Stimulated activated naive B cell treated with anti-CD40 and anti-IgM and Interleukin-4, amounts not matched to agents 10 μg/mL and 1 μg/mL and 100 μg/mL, for 72 hours (primary cell): ENCODE measurements at places on chromosomes 11 and 22.

GRCh38 chr11:33514079-33514925 is 186.3 kb downstream of the C11orf91 start:
- DNase-seq = no peak

DNA sequence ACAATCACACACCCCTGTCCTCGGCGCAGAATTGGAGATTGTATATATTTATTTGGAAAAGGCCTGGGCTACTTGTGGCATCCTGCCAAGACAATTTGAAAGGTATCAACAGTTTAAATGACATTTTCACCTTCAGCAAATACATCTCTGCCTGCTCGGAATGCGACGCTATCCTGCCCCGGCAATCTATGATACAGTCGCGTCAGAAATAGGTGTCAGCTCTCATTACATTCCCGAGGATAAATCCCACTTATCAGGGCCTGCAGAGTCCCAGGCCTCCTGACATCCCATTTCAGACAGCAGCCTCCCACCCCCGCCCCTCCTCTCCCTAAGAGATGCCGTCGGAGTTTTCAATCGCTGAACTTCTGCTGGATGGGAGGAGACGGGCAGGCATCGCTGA is 114.7 kb downstream of the BRD1 start:
- DNase-seq = no peak

DNA sequence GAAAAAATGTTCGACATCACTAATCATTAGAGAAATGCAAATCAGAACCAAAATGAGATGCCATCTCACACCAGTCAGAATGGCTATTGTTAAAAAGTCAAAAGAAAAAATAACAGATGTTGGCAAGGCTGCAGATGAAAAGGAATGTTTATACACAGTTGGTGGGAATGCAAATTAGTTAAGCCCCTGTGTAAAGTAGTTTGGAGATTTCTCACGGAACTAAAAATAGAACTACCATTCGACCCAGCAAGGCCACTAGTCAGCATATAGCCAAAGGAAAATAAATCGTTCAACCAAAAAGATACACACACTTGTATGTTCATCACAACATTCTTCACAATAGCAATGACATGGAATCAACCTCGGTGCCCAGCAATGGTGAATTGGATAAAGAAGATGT is 503.2 kb downstream of the OPCML start:
- DNase-seq = no peak

- no peak for DNase-seq
Observed at GRCh38 chr11:57980201-57980600, 43.5 kb upstream of the OR9Q1 start.

- no peak for DNase-seq
Observed at GRCh38 chr22:26660961-26661578, 3.7 kb downstream of the MIAT start.

DNA sequence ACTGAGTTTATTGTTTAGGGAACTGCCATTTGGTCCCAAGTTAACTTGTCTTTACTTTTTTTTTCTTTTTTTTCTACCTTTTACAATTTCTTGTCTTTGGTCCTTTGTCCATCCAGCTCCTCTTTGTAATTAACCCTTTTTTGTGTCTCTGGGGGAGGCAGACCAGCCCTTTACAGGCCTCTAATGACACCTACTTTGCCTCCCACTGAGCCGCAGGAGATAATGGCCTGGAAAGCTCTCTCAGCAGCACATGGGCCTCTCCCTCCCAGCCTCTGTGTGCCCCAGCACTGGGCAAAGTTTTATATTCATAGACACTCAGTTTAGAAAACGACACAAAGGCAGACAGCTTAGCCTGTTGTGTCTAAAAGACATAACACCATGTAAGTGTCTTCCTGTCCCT is 480.4 kb downstream of the SOX6 start:
- DNase-seq = no peak

DNA sequence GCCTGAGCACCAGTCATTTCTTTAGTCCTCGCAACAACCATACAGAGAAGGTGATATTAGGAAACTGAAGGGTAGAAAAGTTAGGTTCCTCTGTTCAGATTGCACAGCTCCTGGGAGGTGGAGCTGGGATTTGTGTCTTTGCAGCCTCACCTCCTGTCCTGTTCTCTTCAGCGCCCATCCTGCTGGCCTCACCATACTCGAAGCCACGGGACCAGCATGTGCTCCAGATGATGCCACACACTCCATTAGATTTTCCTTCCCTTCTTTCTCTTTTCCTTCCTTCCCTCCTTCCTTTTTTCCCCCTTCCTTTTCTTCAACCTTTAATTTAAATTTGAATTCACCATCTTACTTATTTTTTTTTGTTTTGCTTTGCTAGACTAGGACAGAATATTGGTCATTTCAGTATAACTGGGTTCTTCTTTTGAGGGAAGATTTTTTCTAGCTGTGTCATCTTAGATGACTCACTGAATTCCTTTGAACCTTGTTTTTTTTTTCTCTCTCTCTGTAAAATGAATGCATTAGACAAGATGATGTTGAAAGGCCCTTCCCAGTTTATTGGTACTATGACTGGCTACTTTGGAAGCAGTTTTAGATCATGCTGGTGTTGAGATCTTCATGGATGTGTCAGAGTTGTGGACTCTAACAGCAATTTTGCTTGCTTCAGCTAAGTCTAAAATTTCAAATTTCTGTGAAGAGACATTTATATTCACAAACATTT is 662.5 kb upstream of the TENM4 start:
- no peak for DNase-seq

GRCh38 chr11:83583757-83584366 is 297.7 kb upstream of the CCDC90B start:
- DNase-seq = no peak

- DNase-seq = no peak
Observed at GRCh38 chr11:110509472-110509871, 79.7 kb downstream of the FDX1 start.

DNA sequence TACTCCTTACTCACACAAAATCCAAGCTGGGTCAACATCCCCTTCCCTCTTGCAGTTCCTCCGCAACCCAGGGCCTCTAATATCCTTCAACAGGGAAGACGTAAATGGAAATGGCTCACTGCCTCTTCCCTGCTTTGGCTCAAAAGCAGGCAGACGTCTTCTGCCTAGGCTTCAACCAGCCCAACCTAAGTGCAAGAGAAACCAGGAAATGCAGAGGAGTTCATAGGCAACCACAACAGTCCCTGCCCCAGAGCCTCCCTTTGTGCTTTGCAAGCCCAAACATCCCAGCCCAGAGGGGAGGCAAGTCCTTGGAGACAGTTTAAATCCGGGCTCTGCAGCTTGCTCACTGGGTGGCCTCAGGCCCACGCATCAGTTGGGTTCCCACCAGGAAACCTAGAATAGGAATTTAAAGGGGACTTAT is 33.3 kb downstream of the CD6 start:
- DNase-seq = no peak

GRCh38 chr11:123272565-123272964 is 77.5 kb upstream of the CLMP start:
- no peak for DNase-seq

DNA sequence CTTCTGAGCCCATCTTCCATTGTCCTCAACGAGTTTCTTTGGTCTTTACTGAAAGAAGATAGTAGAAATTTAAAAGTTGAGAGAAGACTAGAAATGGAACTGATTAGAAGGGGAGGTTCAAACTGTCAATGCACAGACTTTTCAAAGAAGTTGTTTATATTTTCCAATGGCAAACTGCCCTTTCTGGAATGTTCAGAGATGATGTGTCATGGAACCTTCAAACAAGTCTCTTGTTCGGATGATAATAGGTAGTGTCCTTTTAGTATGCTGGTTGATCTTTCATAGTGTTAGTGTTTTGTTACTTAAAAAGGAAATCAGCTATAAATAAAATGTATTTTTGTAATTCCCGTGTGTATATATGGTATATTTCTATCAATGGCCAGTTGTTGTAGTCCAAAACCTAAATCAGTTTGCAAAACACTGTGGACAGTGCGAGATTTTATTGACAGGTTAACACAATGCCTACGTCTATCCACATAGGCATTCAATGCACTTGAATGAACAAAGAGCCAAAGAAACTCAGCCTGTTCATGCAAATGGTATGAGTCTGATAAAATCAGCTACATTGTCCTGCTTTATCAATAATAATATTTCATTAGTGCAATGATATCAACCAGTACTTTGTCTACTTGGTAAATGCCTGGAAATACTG is 30.9 kb downstream of the C11orf91 start:
- DNase-seq = no peak

- no peak for DNase-seq
Observed at GRCh38 chr11:8652140-8652539, 30.3 kb downstream of the TRIM66 start.

GRCh38 chr22:17472932-17473331 is 90.4 kb upstream of the SLC25A18 start:
- DNase-seq = no peak

- no peak for DNase-seq
Observed at GRCh38 chr11:20444535-20444934, 57.0 kb downstream of the PRMT3 start.
